ENCODE measurements at places on chromosomes 2 and 18.
A peak's percentile ranks its signal among the peaks of the same experiment; 100 is the strongest.

GRCh38 chr2:128516938-128517337 lies 198.3 kb upstream of the HS6ST1 start:
- DNase-seq = peak; percentile 5

DNA sequence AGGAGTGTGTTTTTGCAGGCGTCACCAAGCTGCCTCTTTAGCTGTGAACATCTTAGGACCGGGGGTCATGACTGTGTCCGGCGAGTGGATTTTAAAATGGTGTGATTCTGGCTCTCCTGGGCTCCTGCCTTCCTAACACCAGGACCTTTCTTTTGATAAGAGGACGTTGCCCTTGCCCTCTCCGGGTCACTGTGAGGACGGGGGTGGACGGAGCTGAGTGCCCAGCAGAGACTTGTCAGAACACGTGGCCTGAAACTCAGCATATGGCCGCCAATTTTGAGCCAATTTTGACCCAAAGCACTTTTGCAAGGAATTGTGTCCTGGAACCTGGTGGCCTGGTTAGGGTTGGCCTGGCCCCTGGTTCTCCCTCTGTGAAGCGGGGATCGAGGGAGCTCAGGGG lies 40.2 kb downstream of the RTP5 start:
- no peak for DNase-seq

DNA sequence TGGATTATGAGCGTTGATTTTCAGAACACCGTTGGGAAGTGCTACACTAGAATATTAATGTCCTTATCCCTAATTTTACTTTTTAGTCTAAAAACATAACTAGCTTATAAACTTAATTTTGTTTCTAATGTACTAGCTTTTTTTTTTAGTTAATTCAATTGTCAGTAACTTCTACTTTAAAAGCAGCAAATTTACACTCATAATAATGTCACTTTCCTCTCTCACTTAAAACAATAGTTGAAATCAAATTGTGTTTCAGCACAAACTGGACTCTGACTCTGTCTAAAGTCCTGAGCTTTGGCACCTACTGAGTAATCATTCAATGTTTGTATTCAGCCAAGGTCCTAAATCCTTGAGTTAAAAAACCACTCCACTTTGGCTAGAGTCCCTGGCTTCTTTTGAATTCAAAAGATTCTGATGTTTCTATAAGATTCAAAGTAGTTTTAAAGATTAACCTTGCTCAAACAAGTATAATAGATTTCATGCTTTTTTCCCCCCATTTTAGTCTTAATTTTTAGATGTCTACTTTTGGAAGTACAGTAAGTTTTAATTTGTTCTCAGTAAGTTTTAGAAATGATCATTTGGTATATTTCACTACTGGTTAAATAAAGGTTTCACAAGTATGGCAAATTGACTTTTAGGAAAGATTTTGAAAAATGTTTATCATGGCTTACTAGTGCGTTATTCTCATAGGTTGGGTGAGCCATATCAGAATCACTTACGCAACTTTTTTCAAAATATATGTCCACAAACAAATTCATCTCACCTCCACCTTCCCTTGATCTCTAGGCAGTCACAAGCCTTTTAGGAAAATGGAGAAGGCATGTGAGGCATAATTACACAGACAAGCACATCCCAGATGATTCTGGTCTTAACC lies 23.4 kb downstream of the CCNYL1 start:
- DNase-seq = no peak

GRCh38 chr2:71925268-71926088 lies 222.2 kb downstream of the CYP26B1 start:
- no peak for DNase-seq

- no peak for DNase-seq
These were observed 53.4 kb upstream of the KLF7 start for GRCh38 chr2:207219081-207219630.

GRCh38 chr2:101340141-101340551 lies 31.6 kb upstream of the RNF149 start:
- no peak for DNase-seq

DNA sequence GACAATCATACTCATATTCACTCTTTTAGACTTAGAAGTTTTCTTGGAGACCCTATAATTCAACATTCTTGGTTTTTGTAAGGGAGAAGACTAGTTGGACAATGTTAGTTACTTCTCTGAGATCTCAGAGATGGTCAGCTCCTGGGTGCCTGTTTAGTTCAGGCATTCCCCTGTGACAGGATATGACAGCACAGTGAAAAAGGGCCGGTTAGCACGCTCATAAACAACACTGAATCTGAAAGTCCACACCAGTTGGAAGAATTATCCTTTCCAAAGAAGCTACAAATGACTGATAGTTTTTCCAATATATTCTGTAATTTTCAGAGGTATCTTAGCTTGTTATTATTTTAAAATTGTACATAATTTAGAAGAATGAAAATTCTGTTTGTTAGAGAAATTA lies 75.7 kb downstream of the ADAM23 start:
- no peak for DNase-seq
